Stimulated activated CD8-positive, alpha-beta memory T cell treated with anti-CD3 and anti-CD28 coated beads, Interleukin-7, amount 100 ng/mL, for 24 hours (primary cell): ENCODE measurements at places on chromosomes 3 and 15.
A peak's percentile ranks its signal among the peaks of the same experiment; 100 is the strongest.

GRCh38 chr3:45139372-45140140, 6.6 kb downstream of the CDCP1 start:
- DNase-seq, result no peak

DNA sequence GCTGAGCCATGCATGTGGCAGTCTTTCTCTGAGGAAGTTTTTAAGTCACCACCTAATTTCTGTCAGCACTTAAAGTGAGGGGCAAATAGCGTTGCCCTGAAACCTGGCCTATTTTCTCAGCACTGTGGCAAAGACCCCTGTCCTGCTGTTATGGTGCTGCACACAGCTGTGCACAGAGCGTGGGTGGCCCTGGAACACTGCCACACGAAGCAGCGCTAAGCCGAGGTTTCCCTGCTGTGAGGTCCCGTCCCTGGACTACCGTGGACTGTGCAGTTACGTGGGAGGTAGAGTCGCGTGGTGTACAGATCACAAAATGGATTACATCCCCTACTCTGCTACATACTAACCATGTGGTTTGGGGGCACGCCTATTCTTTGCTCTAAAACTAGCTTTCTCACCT, 101.6 kb upstream of the NR2E3 start:
- no peak for DNase-seq

GRCh38 chr3:183931881-183932280, 47.2 kb upstream of the PARL start:
- DNase-seq, result no peak

- no peak for DNase-seq
These were observed 643 bp downstream of the CDAN1 start for GRCh38 chr15:42736178-42736792.

GRCh38 chr15:95793231-95793630, 537.3 kb upstream of the NR2F2 start:
- no peak for DNase-seq

DNA sequence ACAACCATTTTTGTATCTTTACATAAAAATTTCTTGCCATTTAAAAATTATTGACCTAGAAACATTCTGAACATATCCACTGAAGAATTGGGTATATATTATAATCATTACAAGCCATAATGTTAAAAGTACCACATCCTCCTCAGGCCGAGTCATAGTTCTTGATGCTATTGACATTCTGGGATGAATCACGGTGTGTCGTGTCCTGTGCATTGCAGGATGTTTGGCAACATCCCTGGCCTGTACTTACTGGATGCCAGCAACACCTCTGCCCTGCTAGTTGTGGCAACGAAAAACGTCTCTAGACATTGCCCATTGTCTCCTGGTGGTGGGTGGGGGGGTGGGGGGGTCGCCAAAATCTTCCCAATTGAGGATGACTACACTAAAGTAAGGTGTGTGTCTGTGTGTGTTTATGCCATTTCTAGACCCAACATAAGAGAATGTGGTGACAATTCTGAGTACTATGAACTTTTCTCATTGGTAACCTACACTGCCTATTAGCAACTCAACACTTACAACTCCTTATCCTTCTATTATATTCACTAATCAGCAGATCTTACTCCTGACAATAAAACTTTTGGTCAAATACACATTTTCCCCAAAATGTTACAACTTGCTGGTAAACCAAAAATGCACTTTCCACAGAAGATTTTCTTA, 471.6 kb downstream of the FOXP1 start:
- no peak for DNase-seq

DNA sequence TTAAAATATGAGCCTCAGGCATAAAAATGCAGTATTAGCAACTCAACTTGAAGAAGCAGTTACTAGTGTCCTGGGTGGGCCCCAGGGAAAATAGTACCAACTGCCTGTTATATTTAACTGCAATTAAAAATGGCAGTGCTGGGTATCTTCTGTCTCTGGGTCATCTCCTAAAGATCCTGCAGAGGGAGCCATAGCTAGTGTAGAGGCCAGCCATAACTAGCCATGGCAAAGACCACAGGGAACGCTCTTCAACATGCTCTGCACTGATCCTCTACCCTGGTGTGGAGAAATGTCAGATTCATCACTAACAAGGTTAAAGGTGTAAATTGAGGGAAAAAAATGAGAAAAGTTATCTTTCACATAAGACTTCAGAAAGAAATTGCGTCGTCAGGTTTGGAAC, 181.3 kb downstream of the SNRPN start:
- no peak for DNase-seq

DNA sequence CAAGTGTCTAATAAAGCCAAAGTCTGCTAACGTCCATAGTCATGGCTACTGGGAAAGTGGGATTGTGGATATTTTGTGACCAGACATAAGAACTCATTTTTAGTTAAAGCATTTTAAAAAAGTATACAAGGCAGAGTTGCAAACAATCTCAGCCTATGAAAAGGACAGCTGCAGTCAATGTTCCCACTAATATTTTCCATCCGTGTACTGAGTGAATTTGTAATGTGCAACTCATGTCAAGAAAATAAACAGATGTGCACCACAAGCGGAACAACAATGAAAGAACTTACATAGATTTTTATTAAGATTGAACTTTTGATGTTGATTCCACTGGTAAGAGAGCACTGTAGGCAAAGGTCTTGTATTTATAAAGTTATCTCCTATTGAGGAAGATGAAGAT, 231.3 kb upstream of the SEMA6D start:
- DNase-seq, result no peak

- DNase-seq, result peak; percentile 26
These were observed at the start of gene TMEM62 for GRCh38 chr15:43133430-43134156. Gene TMEM62 (plus strand): TSS chr15:43133586. CDS start chr15:43133803, 217 bp downstream.

- no peak for DNase-seq
These were observed 39.8 kb downstream of the ACSBG1 start for GRCh38 chr15:78194568-78194925.

DNA sequence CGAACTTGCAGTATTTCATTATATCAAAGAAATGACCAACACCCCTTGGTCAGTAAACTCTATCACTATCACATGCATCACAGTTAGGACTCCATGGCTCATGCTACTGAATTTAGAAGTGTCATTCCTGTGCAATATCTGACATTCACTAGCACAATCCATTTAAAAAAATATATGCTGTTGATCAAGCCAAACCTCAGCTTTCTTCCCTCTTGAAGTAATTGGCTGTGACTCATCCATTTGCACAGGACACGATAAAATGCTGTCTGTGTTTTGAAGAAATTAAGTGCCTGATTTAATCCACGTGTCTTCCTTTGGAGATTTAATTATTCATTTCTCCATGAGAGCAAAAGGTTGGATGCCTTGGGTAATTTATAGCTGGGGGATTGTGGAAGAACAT, 38.9 kb downstream of the CPNE4 start:
- no peak for DNase-seq

GRCh38 chr15:90015294-90015693, 14.2 kb downstream of the ZNF710 start:
- DNase-seq, result no peak

DNA sequence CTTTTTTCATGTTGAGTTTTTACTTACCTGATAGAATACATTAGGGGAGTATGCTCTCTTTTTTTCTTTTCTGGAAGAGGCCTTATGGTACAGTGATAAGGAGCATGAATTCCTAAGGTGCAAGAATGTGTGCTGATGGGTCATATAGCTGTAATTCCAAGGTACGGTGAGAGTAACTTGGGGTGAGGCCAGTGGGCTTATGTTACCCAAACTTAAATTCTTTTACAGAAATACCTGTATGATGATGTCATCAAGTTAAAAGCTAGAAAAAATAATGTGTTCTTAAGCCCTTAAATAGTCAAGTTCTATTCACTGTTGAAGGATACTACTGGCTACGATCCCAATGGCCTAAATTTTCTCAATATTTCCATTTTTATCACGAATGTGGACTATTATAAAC, 111.2 kb downstream of the GMPS start:
- no peak for DNase-seq
